ENCODE measurements at places on chromosomes 7 and 10.

DNA sequence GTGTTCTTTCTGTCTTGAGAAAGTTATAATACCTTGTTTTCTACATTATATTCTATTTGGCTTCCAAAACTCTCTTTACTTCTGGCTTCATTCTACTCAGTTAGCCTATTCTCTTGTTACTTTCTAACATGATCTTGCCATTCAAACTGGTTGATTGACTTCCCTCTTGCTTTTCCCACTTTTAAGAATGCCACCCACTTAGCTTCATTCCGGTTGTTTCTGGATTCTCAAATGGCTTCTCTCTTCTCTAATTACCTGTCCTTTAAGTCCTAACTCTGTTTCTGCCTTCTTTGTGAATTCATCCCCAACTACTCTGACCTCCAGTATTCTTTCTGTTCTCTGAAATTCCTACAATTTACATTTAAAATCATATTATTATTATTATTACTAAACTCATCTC is 52.0 kb downstream of the ANKIB1 start:
- no peak for DNase-seq

DNA sequence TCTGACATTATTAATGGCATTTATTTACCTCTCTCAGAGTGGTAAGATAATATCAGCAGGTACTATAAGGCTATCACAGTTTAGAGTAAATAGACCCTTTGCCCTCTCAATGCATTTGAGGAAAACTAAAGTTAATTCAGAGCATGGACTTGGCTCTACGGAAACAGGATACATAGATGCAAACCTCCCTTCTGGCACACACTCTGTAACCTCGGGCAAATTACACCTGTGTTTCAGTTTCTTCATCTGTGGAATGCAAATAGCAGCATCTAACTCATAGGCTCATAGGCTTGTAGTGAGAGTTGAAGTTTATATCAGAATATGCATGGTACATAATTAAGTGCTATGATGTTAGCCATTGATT is 5.6 kb downstream of the RAPGEF5 start:
- DNase-seq: no peak

DNA sequence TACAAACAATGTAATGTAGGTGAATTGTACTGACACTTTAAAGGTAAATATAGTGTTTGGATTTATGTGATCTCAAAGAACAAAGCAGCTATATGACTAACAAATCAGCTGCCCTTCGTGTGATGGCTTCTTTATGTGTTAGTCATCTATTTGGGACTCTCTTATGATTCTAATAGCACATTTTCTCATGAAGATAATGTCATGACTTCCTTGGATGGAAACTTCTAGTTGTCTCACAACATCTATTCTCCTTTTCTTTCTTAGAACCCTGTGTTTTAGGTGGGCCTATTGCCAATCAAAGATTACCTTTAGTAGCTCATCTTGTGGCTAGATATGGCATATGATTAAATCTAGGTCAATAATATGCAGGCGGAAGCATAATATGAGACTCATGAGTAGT is 45.0 kb downstream of the TMEM106B start:
- no peak for DNase-seq

- no peak for DNase-seq
These were observed 378.6 kb downstream of the REEP3 start for GRCh38 chr10:63899673-63900300.

- DNase-seq: no peak
These were observed 23.0 kb upstream of the KLF6 start for GRCh38 chr10:3807928-3808496.

DNA sequence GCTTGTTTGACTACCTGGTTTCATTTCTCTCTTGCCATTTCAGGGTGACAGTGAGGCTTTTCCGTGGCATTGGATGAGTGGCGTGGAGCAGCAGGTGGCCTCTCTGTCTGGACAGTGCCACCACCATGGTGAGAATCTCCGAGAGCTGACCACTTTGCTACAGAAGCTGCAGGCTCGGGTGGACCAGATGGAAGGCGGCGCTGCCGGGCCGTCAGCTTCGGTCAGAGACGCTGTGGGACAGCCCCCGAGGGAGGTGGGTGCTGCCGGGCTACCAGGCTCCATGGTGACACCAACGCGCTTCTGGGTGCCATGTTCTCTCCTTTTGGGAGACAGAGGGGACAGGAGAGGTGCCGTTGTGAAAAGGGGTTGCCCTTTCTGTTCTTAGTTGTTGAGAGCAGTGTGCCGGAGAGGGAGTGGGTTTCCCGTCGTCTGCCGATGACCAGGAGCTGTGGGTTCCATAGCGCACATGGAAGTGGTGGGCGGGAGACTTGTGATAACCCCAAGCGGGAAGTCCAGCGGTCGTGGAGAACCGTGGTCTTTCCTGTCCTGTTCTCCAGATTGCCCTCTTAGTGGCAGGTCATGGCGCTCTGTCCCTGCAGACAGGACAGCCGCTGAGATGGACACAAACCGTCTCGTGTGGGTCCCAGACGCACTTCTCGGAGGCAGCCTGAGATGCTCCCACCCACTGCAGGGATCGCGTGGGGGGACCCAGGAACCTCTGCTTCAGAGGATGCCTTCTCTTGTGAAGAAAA is 21.3 kb downstream of the SUN1 start:
- no peak for DNase-seq

GRCh38 chr10:98429320-98430072 is 14.5 kb upstream of the PYROXD2 start:
- DNase-seq: no peak

- no peak for DNase-seq
These were observed 21.2 kb downstream of the PFKFB3 start for GRCh38 chr10:6223981-6224380.

GRCh38 chr10:7551950-7552716 is 114.6 kb downstream of the ITIH5 start:
- no peak for DNase-seq

DNA sequence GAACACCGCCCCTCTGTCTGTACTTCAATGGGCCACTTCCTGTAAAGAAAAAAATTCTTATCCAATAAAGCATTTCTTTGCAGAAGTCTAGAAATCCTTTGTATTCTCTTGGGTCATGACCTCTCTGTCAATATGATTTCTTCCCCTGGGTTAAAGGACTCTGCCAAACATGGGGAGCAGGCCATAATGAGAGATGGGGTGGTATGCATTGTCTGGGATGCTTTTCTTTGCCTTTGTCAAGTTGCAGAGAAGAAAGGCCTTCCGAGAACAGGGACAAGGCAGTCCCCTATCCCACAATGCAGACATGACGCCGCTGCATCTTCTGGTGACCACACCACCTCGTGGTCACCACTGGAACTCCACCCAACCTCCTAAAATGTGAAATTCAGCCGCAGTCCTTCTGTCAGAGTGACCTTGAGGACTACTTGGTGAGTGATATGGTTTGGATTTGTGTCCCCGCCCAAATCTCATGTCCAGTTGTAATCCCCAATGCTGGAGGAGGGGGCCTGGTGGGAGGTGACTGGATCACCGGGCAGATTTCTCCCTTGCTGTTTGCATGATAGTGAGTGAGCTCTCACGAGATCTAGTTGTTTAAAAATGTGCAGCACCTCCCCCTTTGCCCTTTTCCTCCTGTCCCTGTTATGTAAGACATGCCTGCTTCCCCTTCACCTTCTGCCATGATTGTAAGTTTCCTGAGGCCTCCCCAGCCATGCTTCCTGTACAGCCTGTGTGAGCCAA is 15.2 kb upstream of the FRMPD2 start:
- no peak for DNase-seq

DNA sequence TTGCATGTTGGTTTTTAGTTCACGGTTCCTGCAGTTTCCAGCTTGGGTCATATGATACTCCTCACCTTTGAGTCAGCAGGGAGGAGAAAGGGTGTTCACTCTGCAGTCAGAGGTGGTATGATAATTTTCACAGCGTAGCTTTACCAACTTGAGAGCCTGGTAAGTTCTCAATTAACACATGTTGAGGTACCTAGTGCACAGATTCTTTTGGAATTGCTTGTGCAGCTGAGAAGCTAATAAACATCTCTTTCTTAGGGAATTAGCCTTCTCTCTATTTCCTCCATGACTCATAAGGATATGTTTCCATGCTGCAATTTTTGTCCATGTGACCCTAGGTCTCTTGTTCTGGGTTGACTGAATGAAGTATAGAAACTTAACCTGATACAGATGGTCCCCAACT is 166.6 kb downstream of the KIF20B start:
- DNase-seq: no peak

DNA sequence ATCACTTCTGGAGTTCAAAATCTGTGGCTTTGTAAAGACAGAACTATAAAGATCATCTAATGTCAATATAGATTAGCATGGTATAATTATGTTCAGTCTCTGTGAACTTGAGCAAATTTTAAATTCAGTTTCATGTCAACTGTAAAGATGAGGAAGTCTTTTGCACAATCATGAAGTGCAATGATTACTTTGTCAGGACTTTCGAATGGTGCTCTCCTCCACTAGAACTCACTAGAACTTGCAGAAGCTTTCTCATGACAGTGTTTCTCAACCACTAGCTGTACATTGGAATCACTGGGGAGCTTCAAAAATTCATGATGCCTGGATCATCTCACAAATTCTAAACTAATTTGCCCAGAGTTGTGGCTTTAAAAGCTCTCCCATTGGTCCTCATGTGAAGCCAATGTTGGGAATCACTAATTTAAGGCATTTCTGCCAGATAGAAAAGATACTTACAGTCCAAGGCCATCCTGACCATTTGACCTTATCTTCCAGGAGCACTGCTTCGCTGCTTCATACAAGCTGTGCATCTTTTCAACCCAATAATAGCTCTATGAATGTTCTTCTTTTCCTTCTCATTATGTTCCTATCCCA is 12.9 kb downstream of the OR2AE1 start:
- DNase-seq: no peak

DNA sequence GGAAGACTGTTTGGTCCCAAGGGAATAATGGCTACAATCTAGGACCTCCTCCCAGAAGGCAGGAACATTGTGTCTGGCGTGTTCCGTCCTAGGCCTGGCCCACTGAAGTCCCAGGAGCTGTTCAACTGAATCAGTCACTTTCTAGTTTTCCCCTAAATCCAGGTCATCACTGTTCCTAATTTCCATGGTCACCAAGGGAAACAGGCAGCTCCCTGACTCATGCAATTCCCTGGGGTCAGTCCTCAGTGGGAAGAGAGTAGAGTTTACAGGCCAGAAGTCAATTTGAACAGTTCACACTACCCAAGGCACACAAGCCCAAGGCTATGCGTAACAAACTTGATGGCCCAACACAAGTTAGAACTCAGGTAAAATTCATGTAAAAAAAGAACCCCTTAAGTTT is 44.0 kb downstream of the CREB3L2 start:
- DNase-seq: no peak

- no peak for DNase-seq
These were observed 132.4 kb downstream of the FAM53B start for GRCh38 chr10:124611738-124612137.

DNA sequence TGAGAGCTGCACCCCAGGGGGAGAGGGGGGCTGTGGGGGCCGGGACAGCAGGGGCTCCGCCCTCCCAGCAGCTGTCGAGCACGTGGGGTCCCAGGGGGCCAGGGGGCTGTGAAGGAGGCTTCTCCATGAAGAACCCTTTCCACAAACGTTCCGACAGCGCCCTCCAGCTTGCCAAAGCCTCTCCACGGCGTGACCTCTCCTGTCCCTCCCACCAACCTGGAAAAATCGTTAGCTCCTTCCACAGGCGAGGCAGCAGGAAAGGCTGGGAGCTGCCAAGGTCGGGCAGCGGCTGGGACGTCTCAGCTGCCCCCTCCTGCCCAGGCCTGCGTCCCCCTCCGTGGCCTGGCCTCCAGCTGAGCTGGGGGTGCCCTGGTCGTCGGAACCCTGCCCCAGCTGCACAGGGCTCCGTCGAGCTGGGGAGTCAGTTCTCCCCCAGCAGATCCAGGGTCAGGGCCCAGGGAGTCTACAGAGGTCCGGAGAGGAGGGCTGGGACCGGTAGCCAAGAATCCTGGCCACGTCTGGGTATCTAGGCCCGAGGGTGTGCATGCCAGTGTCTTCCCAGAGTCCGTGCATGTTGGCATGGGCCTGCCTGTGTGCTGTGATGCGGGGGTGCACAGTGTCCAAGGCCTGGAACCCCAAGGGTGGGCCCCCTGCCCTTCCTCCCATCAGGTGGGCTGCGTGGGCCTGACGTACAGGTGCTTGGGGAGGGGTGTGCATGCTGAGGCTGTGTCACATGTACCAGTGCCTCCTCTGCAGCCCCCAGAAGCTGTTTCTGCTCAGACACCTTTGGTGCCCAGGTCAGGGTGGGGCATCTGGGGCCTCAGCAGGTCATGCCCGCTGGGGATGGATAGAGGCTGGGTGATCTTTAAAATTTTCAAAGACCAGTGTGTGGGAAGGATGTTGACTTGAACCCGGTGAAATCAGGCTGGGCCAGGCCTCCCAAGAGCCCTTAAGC is 66.5 kb downstream of the UNCX start:
- DNase-seq: no peak

DNA sequence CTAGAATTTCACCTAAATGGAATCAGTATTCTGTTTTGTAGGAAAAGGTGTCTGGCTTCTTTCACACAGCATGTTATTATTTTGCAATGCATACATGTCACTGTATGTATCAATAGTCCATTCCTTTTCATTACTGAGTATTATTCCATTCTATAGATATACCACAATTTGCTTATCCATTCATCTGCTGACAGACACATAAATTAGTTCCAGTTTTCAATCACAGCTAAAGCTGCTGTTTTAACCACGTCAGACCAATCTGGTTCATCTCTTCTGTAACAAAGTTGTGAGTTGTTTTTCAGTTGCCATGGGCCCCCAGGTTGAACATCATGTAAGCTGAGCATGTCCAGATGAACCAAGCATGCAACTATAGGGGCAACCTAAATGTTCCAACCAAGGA is 282.1 kb upstream of the MKLN1 start:
- no peak for DNase-seq

DNA sequence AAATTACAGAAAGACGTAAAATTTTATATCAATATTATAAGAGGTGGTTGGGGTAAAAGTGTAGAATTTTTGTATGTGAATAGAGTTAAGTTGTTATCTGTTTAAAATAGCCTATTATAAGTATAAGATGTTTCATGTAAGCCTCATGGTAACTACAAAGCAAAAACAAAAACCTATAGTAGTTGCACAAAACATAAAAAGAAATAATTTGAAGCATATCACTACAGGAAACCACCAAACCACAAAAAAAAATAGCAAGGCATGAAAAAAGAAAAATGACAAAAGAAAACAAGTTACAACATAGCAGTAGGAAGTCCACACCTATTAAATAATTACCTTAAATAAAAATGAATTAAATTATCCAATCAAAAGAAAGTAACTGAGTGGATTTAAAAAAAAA is 12.4 kb upstream of the GSTK1 start:
- DNase-seq: no peak

DNA sequence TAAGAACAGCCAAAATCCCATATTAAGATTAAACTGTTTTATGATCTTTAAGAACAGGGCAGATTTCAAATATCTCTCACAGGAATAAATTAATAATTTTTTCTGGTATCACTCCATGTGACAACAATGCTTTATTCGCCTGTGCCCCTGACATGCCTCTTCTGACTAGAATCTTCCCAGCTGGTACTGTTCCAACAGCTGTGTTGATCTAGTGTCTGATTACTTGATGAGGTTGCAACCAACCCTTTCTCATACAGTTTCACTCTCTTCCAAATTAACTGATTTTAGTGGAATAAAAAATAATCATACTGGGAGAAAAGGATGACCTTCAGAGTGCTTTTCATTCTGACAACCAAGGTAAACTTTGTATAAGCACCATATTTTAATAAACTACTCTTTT is 151.9 kb downstream of the CHRM2 start:
- no peak for DNase-seq

Data from HFF-Myc (cell line).